ENCODE measurements at places on chromosomes 7 and 10.

DNA sequence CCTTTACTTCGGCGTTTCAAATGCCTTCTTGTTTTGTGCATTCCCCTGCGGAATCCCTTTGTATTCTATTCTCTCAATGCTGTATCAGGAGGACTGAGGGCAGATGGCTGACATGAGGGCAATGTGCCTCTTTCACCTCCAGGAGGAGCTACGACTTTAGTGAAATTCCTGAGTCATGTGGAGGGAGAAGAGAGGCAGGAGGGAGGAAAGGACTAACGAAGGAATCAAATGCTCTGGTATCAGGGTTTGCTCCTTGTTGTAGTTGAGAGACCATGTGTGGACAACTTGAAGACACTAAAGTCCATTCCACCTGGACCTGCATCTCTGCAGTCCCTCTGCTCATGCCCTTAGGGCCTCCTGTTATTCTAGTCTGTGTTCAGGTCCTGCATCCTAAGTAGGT, 40.2 kb upstream of the PRSS58 start:
- no peak for DNase-seq

GRCh38 chr7:140541513-140542227, 62.4 kb upstream of the MKRN1 start:
- peak; percentile 84 for DNase-seq

- DNase-seq: no peak
Observed at GRCh38 chr10:122277526-122278136, 6.5 kb downstream of the BTBD16 start.

GRCh38 chr7:6205971-6206660, 66.3 kb downstream of the CYTH3 start:
- DNase-seq: peak; percentile 19

GRCh38 chr10:114504769-114505579, 100.7 kb upstream of the AFAP1L2 start:
- peak; percentile 91 for DNase-seq

DNA sequence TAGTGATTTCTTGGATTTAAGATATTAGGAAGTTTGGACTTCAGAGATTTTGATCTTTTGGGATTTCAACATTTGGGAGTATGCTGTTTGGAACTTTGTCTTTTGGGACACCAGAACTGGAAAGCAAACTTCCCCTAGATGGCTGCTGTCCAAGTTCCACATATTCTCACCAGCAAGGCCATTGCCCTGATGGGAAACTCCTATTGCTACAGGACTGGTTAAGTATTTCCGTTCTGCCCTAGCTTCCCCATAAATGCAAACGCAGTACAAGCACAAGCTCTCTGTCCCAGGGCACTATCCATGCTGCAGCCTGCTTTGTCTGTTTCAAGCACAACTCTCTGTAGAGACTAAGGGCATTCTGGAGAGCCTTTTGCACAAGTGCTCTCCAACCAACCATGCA, 79.3 kb upstream of the SLC25A13 start:
- no peak for DNase-seq

- DNase-seq: no peak
Observed at GRCh38 chr7:304574-305409, 14.8 kb downstream of the FOXL3 start.

DNA sequence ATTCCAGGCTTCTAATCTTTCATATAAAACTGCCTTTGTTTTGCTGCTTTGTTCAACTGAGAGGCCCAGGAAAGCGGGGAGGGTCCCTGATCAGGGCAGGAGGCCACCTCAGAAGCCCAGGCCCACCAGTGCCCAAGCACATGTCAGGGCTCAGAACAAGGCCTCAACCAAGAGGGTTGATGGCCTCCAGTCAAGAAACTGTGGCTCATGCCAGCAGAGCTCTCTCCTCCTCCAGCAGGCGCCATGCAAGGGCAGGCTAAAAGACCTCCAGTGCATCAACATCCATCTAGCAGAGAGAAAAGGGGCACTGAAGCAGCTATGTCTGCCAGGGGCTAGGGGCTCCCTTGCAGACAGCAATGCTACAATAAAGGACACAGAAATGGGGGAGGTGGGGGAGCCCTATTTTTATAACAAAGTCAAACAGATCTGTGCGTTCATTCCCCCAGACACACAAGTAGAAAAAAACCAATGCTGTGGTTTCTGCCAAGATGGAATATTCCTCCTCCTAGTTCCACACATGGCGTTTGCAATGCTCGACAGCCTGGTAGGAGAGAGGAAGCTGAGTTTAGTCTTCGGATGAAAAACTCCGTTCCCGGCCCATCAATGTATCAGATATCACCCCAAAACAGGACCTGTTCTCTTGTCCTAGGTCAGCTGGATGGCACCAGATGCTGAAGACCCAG, 34.0 kb downstream of the PSAP start:
- DNase-seq: no peak

- peak; percentile 3 for DNase-seq
Observed at GRCh38 chr10:72567889-72568640, 57.8 kb downstream of the MICU1 start.

DNA sequence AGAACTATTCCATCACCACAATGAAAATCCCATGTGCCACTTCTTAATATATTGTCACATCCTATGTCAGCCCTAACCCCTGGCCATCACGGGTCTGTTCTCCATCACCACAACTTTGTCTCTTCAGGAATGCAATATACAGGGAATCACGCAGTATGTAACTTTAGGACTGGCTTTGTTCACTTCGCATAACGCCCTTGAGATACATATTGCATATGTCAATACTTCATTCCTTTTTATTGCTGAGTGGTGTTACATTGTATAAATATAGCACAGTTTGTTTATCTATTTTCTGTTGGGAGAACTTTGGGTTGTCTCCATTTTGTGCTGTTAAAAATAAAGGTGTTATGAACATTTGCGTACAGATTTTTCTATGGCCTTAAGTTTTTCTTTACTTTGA, 195.4 kb upstream of the ZMIZ1 start:
- DNase-seq: no peak

DNA sequence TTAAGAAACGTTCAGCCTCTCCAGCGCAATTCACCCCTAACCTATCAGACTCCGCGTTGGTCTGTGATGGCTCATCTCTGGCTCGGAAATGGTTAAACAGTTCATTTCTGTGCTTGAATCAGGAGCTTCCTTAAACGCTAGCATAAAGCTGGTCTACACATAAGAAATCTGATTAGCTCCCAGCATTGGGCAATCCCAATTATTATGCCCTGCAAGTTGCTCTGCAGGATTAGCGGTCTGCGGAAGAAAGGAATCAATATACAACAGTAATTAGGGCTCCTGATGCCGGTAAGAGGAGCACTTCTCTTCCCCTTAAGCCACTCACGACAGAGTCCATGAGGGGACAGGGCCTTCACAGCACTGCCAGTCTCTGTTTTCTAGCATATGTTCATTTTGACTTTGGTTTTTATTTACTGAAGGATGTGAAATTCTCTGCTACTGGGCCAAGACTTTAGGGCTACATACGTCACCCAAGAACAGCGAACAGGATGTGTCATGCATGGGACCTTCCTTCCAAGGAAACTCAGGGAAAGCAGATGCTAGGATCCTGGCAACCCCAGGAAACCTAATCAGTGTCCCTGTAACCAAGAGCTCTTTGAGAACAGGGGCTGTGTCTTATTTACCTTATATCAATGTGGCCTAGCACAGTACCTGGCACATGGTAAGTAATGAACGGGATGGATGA, 324.4 kb downstream of the KCNMA1 start:
- no peak for DNase-seq
